DMS153 (cell line): ENCODE measurements at places on chromosomes 11 and 22.

DNA sequence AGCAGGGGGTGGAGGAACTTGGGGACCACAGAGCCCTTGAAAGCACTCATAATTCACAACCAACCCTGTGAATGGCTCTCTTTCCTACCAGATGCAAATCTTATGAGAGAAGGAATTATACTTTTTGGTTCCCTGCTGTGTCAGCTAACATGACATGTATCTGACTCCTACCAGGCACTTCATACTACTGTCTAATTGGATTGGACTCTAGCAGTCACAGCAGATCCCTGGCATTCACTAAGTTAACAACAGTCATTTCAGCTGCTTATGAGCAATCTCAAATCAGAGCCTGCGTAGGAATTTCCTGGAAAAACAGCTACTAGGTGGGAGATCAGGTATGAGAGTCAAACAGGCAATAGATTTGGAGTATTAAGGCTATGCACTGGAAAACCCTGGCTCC is 11.1 kb upstream of the ENDOD1 start:
- no peak for DNase-seq

DNA sequence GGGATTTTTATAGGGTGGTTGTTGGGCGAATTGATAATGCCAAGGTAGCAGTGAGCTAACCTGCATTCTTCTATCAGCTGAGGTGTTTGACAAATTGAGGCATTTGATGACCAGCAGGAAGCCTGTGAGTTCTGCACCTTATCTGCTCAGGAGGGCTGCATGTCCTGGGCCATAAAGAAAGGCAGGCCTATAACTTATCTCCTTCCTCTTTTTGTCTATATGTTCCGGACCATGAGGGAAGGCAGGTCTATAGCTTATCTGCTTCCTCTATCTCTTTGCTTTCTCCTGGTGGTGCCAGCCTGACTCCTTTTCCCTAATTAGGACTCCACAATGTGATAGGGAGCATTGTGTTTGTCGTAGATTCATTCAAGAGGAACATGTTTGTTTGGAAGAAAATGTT is 8.6 kb upstream of the JAM3 start:
- no peak for DNase-seq

DNA sequence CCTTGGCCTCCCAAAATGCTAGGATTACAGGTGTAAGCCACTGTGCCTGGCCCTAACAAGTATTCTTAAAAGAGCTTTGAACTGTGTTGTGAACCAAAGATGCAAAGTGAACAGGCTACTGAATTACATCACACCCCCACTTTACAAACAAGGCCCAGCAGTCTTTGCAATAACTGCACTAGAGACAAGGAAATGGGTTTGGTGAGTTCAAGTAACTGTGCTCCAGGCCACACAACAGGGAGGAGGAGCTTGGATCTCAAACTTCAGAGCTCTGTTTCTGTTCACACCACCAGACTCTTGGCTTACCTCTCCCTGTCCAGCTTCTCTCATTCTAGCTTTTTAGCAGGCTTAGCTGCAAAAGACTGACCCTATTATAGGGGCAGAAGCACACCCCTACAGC is 30.4 kb upstream of the RASL10A start:
- no peak for DNase-seq

DNA sequence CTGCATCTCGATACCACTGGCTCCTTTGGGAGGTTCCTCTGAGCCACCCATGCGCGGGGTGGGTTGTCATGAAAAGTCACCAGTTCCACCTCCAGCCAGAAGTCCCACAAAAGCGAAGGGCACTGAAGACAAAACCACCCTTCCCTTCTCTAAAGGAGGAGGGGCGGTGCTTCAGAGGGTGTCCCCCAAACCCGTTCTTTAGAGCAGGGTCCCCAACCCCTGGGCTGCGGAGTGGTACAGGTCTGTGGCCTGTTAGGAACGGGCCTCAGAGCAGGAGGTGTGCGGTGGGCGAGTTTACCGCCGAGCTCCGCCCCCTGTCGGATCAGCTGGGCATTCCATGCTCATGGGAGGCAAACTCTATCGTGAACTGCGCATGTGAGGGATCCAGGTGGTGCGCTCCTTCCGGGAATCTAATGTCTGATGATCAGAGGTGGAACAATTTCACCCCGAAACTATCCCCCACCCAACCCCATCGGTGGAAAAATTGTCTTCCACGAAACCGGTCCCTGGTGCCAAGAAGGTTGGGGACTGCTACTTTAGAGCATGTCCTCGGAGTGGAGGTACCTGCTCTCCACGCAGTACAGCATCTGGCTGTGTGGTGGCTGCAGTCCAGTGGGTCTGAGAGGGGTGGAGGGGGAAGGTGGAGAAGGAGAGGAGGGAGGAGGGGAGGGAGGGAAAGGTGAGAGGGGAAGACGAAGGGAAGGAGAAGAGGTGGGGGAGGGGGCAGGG is 72.9 kb upstream of the SEPTIN5 start:
- DNase-seq = peak; percentile 47

GRCh38 chr11:2734181-2735052 is 34.6 kb upstream of the KCNQ1OT1 start:
- no peak for DNase-seq

GRCh38 chr11:81342966-81343365 is 1390.7 kb downstream of the FAM181B start:
- DNase-seq = no peak

DNA sequence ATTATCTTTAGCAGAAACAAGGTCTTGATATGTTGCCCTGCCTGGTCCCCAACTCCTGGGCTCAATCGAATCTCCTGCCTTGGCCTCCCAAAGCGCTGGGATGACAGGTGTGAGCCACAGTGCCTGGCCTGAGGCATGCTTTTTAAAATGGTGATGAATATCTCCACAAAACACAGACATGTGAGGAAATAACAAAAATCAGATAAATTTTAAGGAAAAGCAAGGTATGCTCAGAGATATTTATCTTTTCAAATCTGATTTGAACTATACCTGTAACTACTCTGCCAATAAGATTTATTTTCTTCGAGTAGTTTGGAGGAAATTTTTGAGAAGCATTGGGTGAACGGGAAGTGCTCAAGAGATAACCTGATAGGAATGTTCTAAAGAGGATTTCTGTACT is 35.9 kb upstream of the MMP20 start:
- DNase-seq = no peak

- no peak for DNase-seq
These were observed 102.3 kb upstream of the PITPNB start for GRCh38 chr22:28021116-28021997.

- DNase-seq = no peak
These were observed 142.4 kb downstream of the DDX10 start for GRCh38 chr11:108807262-108807661.

GRCh38 chr22:46352691-46353386 is 17.3 kb downstream of the TRMU start:
- DNase-seq = peak; percentile 12

GRCh38 chr11:6565988-6566703 is 37.3 kb downstream of the RRP8 start:
- DNase-seq = no peak

DNA sequence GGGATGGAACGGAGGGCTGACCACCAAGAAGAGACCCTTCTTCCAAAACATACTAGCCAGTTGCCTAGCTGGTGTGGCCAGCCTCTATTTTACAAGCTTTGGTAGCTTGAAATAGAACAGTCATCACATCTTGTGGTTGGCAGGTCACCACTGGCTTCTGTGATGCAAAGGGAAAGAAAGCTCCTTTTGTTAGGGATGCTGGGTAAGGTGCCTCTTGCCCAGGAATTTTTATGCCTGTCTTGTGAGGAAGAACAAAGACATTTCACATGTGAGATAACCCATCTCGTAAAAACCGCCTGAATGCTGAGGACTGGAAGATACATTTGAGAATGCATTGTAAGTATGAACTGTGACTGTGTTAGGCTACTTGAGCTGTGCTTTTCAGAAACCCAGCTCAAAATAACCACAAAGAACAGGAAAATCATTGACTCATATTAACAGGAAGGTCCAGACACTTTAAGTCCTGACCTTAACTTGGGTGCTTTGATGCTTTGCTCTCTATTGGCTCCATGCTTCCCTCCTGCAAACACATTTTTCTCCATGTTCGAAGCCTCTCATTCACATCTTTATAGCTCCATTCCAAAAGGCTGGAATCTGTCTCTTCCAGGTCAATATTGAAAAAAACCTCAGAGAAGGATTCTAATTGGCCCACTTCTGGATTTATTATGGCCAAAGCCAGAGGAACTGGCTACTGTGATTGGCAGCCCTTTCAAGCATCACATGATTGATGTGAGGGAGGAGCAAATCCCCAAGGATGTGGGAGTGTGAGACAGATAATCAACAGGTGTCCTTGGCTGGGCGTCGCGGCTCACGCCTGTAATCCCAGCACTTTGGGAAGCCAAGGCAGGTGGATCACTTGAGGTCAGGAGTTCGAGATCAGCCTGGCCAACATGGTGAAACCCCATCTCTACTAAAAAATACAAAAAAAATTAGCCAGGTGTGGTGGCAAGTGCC is 53.9 kb downstream of the MICAL2 start:
- DNase-seq = no peak

- no peak for DNase-seq
These were observed 64.2 kb downstream of the CYTH4 start for GRCh38 chr22:37346505-37346895.

DNA sequence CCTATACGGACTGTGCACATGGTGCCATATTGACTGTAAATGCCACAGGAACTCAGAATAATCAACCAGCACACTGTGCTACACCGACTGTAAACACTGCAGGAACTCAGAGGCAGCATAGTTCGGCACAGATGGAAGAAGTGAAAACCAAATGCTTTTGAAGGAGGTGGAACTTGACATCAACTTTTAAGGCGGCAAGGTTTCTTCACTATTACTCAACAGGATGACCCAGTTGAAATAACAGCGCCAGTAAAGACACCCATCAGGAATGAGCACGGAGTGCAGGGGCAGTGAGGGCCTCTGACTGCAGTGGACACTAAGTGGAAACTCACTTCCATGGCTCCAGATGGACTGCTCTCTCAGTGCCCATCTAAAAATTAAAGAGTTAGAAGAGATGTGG is 15.7 kb downstream of the TESMIN start:
- DNase-seq = no peak

DNA sequence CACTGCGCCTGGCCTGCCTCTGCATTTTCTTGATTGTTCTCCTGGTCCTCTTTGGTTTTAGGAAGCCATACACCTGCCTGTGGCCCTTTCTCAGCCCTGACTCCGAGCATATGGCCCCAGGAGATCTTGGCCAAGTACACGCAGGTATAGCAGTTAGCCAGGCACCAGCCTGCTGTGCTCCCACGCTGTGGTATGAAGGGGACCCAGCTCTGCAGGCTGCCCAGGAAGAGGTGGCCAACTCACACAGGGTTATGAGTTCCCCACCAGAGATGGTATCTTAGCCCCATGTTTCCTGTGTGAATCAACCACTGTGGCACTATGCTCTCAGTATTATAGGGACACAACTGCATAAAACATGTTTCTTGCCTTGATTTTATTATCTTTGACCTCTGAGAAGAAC is 31.1 kb downstream of the SGSM3 start:
- no peak for DNase-seq

GRCh38 chr22:22748297-22748743 is 103.9 kb downstream of the GGTLC2 start:
- no peak for DNase-seq

GRCh38 chr11:41039592-41039991 is 419.9 kb downstream of the LRRC4C start:
- DNase-seq = no peak

- DNase-seq = no peak
These were observed 127.5 kb downstream of the SIK3 start for GRCh38 chr11:116970485-116971292.

DNA sequence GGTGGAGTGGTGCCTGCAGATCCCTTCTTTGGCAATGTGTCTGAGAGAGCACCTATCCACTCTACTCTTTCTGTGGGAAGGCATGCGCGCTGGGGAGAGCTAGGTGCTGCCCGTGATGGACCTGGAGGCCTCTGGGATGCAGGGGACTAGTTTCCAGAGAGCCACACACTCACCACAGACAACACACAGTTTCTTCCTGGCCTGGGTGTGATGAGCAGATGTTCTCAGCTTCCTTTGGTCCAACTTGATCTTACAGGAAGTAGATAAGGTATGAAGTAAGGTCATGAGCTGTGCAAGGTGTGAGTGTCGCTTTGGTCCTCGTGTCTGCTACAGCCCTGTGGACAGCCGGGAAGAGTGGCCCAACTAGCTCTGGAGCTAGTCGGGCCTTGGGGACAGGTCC is 27.3 kb upstream of the SUSD2 start:
- no peak for DNase-seq

DNA sequence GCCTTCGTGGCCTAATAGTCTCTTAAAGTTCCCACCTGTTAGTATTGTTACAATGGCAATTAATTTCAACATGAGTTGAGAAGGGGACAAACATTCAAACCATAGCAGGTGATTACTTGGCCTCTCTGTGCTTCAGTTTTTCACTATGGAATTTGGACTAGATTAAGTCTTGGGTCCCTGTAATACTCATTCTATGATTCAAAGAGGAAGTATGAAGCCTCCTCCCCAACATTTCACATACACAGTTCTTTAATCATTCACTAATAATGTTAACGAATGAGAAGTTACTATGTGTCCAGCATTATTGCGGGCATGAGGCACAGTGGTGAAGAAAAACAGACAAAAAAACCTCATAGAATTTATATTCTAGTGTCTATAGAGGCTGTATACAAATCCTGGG is 19.9 kb upstream of the USP47 start:
- no peak for DNase-seq

- DNase-seq = no peak
These were observed 33.2 kb downstream of the TSPAN4 start for GRCh38 chr11:875769-876301.

DNA sequence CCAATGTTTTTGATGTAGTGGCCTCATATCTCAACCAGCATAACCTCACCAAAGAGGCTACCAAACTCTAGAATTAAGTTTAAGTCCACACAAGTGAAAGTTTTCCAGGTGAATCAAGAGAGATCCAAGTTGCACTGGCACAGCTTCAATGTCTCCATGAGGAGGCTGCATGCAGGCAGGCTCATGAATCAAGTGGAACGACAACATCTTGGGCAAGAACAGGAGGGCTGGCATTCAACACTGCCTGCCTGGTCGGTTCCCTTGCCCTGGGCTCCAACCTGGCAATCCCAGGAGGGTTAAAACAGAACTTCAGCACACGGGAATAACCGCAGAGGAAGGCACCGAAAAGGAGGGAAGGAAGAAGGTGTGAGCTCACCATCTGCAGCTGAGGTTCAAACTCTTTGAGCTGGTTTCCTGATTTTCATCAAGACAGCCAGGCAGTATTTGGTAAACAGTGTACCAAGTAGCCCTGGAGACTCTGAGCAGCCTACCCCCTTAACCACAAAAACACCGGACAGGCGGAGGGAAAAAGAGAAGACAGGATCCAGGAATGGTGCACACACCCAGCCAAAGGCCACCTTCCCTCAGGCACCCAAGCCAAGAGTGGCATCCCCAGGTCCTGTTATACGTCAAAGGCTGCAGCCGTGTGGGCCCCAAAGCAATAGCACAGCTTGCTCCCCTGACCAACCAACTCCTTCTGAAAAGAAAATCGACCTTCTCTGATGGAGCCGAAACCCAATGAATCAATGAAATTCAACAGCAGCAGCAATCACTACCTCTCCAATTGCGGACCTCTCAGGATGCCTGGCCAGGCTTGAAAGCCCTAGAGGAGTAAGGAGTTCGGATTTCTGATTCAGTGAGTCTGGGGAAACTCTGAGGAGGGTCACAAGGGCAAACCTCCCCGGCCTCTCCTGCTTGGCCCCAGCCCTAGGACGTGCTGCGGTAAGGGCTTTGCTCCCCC is 1.3 kb downstream of the PACSIN2 start:
- DNase-seq = no peak

GRCh38 chr22:47116426-47117341 is 354.2 kb downstream of the TBC1D22A start:
- no peak for DNase-seq
